ENCODE measurements at places on chromosomes 2 and 18. TPM values are rescaled to one million over a fixed set of nuclear protein-coding genes. Genes with fewer than 3 reads are reported as not detected.

The TXNDC2 gene
- not detected for total RNA-seq

The CASP8 gene
- total RNA-seq = 15.8 TPM

The MATN3 gene
- total RNA-seq = 6.3 TPM

The LYPD6B gene
- 9.4 TPM for total RNA-seq

The ELOA2 gene
- total RNA-seq = not detected

The CAVIN2 gene
- 4.2 TPM for total RNA-seq

The RAB10 gene
- total RNA-seq = 145 TPM

The CIB4 gene
- not detected for total RNA-seq

The SRD5A2 gene
- not detected for total RNA-seq

The GKN2 gene
- not detected for total RNA-seq

The DNAJC5G gene
- total RNA-seq = not detected

The TACR1 gene
- total RNA-seq = not detected

The PDE1A gene
- 0.39 TPM for total RNA-seq

Data from placental epithelial cell (primary cell).